ENCODE measurements at places on chromosomes 12 and 14. TPM values are rescaled to one million over a fixed set of nuclear protein-coding genes. Genes with fewer than 3 reads are reported as not detected.

CD163 gene
- not detected for total RNA-seq

DUSP6 gene
- total RNA-seq = 46.2 TPM

SLC38A4 gene
- total RNA-seq = 0.26 TPM

KCNC2 gene
- total RNA-seq = not detected

FLRT2 gene
- 80.2 TPM for total RNA-seq

NR4A1 gene
- total RNA-seq = 21.1 TPM

THTPA gene
- total RNA-seq = 11.8 TPM

CKB gene
- total RNA-seq = 150 TPM

GPR68 gene
- 0.47 TPM for total RNA-seq

TSPAN19 gene
- not detected for total RNA-seq

LTBR gene
- 261 TPM for total RNA-seq

CAPZA3 gene
- total RNA-seq = not detected

ACVR1B gene
- 16.1 TPM for total RNA-seq

SYT10 gene
- total RNA-seq = not detected

ITGB7 gene
- not detected for total RNA-seq

LAG3 gene
- total RNA-seq = 0.43 TPM

KERA gene
- total RNA-seq = not detected

OR4E1 gene
- not detected for total RNA-seq

MANSC1 gene
- total RNA-seq = 4.1 TPM

CD27 gene
- not detected for total RNA-seq

MARK3 gene
- total RNA-seq = 47.8 TPM

MYRFL gene
- not detected for total RNA-seq

AHNAK2 gene
- total RNA-seq = 58.5 TPM

HOXC6 gene
- 2.9 TPM for total RNA-seq

MDGA2 gene
- not detected for total RNA-seq

FAM90A1 gene
- 0.09 TPM for total RNA-seq

OAS1 gene
- total RNA-seq = 2.7 TPM

SPX gene
- 10.4 TPM for total RNA-seq

SAMD15 gene
- 1.3 TPM for total RNA-seq

FITM1 gene
- total RNA-seq = not detected

CACNA1C gene
- total RNA-seq = 10.7 TPM

TAC3 gene
- total RNA-seq = not detected

OR6C65 gene
- total RNA-seq = not detected

KLRK1 gene
- total RNA-seq = not detected

TAS2R14 gene
- total RNA-seq = 2.1 TPM

EPS8 gene
- total RNA-seq = 207 TPM

IAPP gene
- total RNA-seq = not detected

JAG2 gene
- total RNA-seq = 0.12 TPM

MMP14 gene
- total RNA-seq = 658 TPM

BRMS1L gene
- total RNA-seq = 4.3 TPM

ALKBH2 gene
- 22.0 TPM for total RNA-seq

CCDC196 gene
- not detected for total RNA-seq

PRIMA1 gene
- total RNA-seq = not detected

VWF gene
- total RNA-seq = 0.35 TPM

PAWR gene
- 16.7 TPM for total RNA-seq

SLC5A8 gene
- not detected for total RNA-seq

SLC22A17 gene
- total RNA-seq = 23.2 TPM

GPR84 gene
- total RNA-seq = not detected

KRT80 gene
- total RNA-seq = 0.35 TPM

MAP3K9 gene
- total RNA-seq = under 0.01 TPM

TGM1 gene
- 7.9 TPM for total RNA-seq

FZD10 gene
- total RNA-seq = not detected

FOXN4 gene
- not detected for total RNA-seq

RD3L gene
- not detected for total RNA-seq

P2RX2 gene
- total RNA-seq = not detected

NRL gene
- total RNA-seq = 3.7 TPM

PDZRN4 gene
- total RNA-seq = not detected

KRT6A gene
- total RNA-seq = 1.4 TPM

All from pericardium fibroblast (primary cell).